ENCODE measurements at places on chromosomes 6 and 20. TPM values are rescaled to one million over a fixed set of nuclear protein-coding genes. Genes with fewer than 3 reads are reported as not detected.

- no peak for DNase-seq
Observed at GRCh38 chr20:51811514-51812128, 9.3 kb upstream of the SALL4 start.

- no peak for DNase-seq
Observed at GRCh38 chr6:10981409-10981808, 62.7 kb downstream of the ELOVL2 start.

DNA sequence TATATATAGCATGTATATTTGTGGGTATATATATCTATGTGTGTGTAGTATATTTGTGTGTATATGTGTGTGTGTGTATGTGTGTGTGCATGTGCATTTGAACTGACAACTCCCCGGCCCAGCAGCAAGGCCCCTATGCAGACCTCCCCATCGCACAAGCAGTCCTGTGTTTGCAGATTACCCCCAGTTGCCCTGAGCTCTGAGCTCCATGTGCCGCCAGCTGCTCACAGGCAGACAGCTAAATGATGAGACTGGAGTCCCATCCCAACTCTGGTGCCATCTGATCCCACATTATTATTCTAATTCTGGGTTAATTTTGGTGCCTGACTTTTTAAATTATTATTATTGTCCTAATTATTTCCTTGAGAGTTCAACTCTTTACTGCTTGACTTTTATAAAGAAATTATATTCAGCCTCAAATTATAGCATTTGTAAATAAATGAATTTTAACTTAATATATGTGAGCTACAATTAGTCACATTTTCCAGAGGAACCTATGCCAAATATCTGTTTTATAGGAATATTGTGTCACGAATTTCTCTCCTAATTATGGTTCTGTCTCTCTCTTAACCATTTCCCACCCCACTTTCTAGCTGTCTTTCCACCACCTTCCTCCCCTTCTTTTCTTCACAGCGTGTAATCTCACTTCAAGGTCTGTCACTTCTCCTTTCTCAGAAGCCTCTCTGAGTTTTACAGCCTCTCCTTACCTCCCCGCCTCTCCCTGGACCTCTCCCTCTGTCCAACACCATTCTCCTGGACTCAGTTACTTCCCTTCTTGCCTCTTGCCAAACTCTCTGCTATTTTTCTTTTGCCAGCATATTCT lies 90.6 kb upstream of the SYNDIG1 start:
- DNase-seq = no peak

- DNase-seq = no peak
Observed at GRCh38 chr6:11926594-11927407, 85.3 kb upstream of the HIVEP1 start.

- peak; percentile 23 for DNase-seq
Observed at GRCh38 chr20:45088247-45088646, 12.7 kb downstream of the KCNS1 start.

GRCh38 chr6:138450445-138450844 lies 46.4 kb downstream of the HEBP2 start:
- no peak for DNase-seq

DNA sequence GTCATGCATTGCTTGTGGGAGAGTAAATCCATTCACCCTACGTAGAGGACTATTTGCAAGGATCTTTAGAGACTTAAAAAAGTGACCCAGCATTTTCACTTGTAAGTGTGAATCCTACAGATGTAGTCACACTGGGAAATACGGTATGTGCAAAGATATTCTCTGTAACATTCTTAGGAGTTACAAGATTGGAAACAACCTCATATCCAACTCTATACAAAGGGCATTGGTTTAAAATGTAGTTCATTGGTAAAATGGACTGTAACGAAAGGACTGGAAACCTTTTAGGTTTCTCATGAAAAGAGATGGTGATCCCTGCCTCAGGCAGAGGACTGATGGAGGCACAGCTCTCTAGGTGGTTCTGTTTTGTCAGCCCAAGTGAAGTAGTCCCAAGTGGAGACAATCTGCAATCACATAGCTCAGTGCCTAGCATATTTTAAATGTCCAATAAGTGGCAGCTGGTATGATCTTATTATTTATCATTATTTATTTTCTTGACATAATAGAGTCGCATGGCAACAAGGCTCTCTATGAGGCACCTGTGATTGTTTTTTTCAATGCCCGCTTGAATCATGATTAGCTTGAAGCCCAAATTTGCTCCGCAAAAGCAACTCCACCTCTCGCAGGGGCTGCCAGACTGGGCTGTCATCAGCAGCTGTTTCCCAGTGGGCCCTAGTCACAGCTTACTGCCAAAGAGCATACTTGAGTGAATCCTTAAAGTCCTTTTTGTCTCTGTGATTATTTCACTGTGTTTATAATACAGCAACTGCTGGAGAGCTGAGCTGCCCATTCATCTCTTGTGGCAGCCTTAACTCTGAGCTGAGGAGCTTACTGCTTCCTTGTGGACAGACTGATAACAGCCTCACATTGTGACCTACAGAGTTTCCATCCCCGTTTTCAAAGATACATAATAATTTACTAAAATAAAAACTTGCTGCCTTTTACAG lies 19.8 kb upstream of the ENPP1 start:
- no peak for DNase-seq

- no peak for DNase-seq
Observed at GRCh38 chr6:119323931-119324330, 25.6 kb downstream of the MAN1A1 start.

DNA sequence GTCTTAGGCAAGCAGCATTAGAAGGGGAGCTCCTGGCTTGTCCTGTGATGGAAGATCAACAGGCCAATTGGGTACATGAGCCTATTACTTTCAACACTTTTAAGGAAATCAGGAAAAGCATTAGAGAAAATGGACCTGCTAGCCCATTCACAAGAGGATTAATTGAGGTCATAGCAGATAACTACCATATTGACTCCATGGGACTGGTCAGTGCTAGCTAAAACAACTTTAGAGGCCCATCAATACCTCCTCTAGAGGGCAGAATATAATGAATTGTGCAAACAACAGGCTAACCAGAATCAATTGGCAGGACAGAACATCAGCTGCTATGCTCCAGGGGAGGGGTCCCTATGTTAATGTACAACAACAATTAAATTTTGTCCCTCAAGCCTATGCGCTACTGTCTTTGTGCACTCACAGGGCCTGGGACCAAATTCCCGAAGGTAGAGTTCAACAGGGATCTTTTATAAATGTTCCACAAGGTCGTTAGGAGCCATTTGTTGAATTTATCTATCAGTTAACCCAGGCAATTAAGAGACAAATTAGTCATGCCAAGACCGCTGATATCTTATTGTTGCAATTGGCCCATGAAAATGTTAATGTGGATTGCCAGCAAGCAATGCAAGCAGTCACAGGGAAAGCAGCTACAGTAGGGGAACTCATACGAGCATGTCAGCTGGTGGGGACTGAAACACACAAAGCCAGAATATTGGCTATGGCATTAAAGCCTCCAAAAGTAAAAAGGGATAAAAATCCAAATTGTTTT lies 106.6 kb upstream of the BTN3A2 start:
- DNase-seq = no peak

DNA sequence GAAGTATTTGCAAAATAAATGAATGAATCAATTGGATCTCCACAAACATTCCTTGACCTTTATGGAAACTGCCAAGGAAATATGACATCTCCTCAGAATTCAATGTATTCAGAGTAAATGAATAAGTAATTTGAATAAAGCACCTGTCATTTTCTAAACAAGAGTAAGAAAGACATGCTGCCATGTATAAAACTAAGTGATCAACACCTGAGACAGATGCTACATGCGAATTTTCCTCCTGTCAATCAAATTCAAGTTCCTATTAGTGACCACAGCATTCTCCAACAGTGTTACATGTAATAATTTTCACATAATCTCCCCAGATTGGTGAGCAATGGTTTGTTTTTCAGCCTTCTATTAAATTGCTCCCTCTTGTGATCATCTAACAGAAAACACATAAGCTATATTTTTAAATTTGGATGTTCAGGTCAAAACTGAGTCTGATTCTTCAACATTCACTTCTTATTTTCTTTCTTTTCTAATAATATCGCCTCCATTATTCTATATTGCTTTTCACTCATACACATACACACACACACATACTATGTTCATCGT lies 163.2 kb upstream of the RNF217 start:
- no peak for DNase-seq

GRCh38 chr20:47361057-47361915 lies 4.8 kb upstream of the ZMYND8 start:
- no peak for DNase-seq

GRCh38 chr6:108875161-108875555 lies 26.9 kb downstream of the ARMC2 start:
- no peak for DNase-seq

DNA sequence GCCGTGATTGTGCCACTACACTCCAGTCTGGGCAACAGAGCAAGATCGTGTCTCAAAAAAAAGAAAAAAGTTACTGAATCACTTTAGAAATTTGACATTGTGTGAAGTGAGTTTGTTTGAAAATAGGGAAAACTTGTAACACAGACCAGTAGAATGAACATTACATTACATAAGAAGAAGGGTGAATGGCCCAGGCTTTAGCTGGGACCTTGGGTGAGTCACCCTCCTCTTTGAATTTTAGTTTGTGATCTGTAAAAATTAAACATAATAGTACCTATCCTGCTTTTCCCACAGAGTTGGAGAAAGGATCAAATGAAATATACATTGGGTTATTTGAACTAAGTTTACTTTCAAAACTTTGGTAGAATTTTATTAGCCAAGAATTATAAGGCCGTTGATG lies 56.3 kb downstream of the KCNS1 start:
- no peak for DNase-seq

- peak; percentile 32 for DNase-seq
Observed at GRCh38 chr6:11094411-11094851, 797 bp downstream of the SMIM13 start.

- DNase-seq = no peak
Observed at GRCh38 chr20:34285450-34285849, 17.7 kb downstream of the AHCY start.

DLGAP4 gene
- 29.9 TPM for total RNA-seq

TMEM14C gene
- total RNA-seq = 34.2 TPM

PRPH2 gene
- total RNA-seq = 5.0 TPM

CRISP3 gene
- 0.16 TPM for total RNA-seq

PRICKLE4 gene
- total RNA-seq = 0.62 TPM

SSTR4 gene
- total RNA-seq = not detected

SRSF12 gene
- total RNA-seq = 34.9 TPM

Measured in occipital lobe (tissue), 3 donors.